Fibroblast of upper back skin (primary cell): ENCODE measurements at places on chromosomes 12 and 14.

DNA sequence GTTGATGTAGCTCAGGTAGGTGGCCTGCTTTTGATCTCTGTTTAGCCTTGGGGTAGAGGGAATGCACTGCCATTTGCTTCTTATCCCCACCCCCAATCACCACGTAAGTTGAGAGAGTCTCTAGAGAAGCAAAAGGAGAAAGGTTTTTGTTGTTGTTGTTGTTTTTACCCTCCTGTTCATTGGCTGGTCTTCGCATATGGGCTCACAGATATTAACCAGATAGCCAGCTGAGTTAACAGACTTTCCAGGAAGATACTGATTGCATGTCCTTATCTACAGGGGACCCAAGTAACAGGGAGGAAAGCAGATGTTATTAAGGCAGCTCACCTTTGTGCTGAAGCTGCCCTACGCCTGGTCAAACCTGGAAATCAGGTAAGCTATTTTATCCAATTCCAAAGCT is 2.9 kb downstream of the PA2G4 start:
- no peak for DNase-seq

GRCh38 chr12:14846876-14847580 is 3.7 kb upstream of the ART4 start:
- DNase-seq = no peak

- no peak for DNase-seq
Measured at GRCh38 chr12:39441963-39442830, 723 bp downstream of the KIF21A start.

DNA sequence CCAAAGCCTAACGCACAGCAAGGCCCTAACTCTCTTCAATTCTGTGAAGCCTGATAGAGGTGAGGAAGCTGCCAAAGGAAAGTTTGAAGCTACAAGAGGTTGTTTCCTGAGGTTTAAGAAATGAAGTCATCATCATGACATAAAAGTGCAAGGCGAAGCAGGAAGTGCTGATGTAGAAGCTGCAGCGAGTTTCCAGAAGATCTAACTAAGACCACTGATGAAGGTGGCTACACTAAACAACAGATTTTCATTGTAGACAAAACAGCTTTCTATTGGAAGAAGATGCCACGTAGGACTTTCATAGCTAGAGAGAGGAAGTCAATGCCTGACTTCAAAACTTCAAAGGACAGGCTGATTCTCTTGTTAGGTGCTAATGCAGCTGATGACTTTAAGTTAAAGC is 385.6 kb upstream of the OR4E1 start:
- no peak for DNase-seq

DNA sequence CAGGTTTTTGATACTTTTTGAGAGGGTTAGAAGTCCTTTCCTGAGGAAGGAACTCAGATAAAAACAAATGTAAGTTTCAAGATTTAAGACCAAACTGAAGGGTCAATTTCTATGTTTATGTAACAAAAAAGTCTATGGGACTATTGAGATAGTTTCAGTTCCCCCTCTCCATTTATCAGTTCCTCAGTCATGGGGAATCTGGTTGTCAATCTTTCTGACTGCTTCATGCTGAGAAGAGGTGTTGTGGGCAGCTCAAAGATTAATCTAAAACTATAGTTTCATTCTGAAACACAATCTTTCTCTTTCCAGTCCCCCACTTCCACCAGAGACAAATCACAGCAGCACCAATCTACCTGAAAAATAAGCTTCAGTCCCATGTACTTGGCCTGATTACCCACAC is 93.7 kb downstream of the KCNMB4 start:
- no peak for DNase-seq

GRCh38 chr12:124512667-124513296 is 54.6 kb downstream of the NCOR2 start:
- peak; percentile 95 for DNase-seq

GRCh38 chr12:114391088-114391487 is 14.9 kb downstream of the TBX5 start:
- DNase-seq = no peak

DNA sequence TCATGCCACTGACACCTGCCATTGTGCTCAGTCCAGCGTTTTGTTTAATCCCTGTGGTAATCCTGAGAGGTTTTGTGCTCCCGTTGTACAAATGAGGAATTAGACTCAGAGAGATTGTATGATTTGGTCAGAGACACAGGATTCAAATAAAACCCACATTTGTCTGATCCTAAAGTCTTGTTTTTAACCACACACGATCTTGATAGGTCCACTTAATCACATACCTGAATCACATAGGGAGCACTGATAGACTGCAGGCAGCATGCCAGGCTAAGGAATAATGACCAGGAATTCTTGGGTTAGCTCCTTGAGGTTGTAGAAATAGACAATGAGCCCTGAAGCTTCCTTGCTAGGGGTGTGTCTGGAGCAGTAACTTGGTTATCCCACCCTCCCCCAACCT is 202.6 kb upstream of the RGS6 start:
- peak; percentile 66 for DNase-seq

DNA sequence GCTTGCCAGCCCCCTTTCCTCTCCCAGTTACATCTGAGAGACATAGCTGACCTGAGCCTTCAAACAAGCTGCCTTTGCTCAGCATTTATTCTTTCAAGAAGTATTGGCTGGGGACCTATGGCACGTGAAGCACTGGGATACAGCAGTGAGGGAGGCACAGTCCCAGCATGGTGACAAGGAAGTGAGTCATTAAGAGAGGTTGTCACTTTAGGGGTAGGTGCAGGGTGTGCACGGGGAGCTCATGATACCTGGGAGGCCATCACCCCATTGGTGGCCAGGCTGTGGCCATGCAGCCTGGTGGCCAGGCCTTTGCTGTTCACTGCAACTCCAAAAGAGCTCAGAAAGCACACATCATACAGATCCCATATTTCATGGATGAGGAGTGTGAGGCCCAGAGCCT is 5.7 kb upstream of the KRT75 start:
- no peak for DNase-seq

GRCh38 chr14:69226736-69227135 is 33.2 kb upstream of the GALNT16 start:
- DNase-seq = no peak

DNA sequence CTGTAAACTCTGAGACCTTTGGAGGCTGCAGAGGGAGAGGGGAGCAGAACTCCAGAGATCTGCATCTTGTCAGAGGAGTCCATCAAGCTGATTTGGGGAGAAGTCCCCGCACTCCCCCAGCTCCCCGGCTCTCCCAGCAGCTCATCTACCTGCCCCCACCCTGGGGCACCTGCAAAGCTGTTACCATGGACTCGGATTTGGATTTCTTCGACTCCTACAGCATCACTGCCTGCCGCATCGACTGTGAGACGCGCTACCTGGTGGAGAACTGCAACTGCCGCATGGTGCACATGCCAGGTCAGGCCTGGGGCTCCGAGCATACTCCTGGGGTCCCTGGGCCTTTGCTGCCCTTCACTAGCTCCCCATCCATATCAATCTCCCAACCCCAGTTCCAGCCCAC is 6.9 kb upstream of the SMARCD1 start:
- no peak for DNase-seq

- DNase-seq = peak; percentile 35
Measured at GRCh38 chr14:86055512-86056075, 525.6 kb downstream of the FLRT2 start.

- DNase-seq = no peak
Measured at GRCh38 chr12:9669019-9669326, 540 bp upstream of the CLEC2D start.

DNA sequence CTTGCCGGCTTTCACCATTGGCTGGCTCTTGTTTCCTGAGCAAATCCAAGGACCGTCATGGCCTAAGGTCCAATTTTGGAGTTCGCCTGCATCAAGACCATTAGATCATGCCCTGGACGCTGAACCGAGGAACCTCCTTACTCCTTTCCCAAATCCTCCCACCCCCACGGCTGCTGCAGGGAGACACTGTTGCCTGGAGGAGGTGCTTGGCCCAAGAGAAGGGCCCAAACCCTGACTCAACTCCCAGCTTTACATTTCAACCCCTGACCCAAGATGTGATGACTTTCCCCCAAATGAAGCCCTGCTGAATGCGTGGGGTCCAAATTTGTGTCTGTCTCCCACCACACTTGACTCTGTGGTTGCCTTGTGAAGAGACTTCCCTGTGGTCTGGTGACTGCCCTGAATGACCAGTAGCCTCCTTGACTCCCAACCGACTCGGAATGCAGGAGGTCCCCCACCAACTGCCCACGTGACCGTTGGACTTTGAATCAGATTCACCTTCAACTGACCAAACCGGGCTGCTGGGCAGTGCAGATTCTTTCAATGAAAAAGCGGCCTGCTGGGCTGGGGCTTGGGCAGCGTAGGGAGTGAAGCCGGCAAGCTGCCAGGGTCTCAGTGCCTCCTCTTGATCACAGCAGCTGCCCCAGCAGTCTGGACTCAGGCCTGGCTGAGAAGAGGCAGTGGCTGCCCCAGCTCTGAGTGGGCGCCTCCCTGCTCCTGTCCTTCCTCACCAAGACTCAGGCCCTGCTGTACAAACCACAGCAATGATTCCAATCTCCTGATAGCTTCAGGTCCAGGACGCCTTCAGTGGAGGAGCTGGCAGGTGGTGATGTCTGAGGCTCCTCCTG is 46.7 kb upstream of the OASL start:
- DNase-seq = no peak

DNA sequence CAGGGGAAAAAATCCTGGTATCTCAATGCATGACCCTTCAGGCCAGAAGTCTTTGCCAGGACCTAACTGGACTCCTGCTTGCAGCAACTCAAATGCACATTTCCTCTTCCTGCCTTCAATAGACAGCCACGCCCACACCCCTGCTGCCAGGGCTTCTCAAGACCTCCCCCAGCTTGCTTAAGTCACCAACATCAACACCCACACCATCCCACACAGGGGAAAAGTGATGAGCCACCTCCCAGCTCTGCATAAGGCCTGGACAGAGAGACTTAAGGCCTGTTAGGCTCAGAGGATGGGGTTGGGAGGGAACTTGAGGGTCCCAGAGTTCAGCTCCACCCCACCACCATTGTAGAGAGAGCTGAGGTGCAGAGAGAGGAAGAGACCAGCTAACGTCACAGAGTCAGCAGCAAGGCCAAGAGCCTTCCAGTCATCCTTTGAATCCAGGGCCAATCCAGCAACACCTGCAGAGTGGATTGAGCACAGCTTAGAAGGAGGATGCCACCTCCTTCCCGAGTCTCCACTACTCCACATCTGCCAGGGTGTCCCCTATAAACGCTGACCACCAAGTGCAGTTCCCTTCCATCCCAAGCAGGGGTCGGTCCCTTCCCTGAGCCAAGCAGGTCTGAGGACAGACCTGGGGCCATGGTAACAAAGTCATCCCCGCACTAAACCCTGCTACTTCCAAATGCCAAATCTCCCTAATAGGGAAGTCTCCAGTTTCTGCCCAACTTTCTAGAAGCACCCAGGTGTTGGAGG is 50.0 kb downstream of the KDM2B start:
- DNase-seq = peak; percentile 59

DNA sequence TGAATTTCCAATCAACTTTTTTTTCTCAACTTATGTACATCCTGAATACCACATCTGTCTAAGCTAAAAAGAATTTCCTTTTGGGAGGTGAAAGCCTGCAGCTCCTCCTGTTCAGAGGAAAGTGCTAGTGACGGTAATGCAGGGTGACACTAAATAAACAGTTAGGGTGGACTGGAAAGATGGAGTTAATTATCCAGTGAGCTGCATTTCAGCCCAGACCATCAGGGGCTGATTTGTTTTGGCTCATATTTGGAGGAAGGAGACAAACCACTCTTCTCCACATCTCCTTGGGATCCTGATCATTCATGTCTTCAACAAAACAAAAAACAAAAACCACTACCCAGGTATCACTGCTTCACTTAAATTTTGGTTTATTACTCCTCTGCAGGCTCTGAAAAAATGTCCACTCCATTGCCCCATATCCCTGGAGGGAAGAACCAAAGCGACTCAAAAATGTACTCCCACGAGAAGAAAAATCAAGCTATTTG is 5.1 kb upstream of the SIX1 start:
- DNase-seq = peak; percentile 80

GRCh38 chr12:59672273-59672672 is 76.4 kb downstream of the SLC16A7 start:
- DNase-seq = no peak

- DNase-seq = no peak
Measured at GRCh38 chr12:120368789-120369602, at the start of gene MSI1. Gene MSI1, minus strand, starts transcription at chr12:120369164. Its CDS starts 73 bp downstream, at chr12:120369091.

GRCh38 chr14:101775826-101776225 is 14.3 kb downstream of the PPP2R5C start:
- DNase-seq = no peak
